ENCODE measurements at places on chromosomes 5 and 9.

DNA sequence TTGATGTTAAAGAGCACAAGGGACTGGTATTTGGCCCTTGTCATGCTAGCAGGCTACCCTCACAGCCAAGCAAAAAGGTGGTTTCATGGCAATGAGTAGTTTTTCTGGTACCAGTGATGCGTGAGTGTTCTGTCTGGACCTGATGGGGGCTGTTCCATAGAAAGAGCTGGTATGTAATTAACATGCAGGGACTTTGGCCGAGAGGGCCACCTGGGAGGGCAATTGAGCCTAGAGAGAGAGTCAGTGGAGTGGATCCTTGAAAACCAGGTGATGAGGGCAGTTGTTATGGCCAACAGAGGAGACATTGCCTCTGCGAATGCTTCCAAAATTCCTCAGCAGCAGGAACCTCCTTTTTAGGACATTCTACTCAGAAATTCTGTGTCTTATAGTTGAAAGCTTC is 383.3 kb downstream of the PSAT1 start:
- DNase-seq = no peak

- DNase-seq = no peak
Measured at GRCh38 chr9:84921175-84921574, 251.6 kb downstream of the NTRK2 start.

DNA sequence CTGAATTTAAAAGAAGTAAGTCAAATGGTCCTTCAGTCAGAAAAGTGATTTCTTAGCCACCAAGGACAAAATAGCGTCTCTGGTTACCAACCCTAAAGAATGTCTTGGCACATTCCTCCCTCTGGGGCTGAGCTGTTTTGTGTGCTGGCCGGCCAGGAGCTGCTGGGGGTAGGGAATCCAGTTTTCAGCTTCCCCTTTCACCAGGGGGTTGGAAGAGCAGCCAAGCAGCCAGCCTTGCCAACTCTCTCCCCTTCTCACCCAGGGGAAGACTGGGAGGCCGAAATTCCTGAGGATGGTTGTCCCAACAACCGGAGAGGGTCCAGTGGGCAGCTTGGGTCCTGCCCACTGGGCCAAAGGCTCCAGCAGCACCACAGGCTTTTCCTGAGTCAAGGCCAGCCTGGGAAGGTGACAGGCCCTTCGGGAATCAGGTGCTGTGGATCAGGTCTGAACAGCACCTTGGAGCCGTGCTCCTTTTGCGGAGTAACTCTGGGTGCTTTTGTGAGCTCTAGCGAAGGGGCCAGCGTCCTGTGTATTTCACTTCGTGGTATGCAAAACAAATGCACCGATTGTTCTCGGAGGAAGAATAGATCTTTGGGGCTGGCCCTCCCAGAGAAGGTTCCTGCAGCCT is 4.2 kb downstream of the WWC1 start:
- DNase-seq = no peak

DNA sequence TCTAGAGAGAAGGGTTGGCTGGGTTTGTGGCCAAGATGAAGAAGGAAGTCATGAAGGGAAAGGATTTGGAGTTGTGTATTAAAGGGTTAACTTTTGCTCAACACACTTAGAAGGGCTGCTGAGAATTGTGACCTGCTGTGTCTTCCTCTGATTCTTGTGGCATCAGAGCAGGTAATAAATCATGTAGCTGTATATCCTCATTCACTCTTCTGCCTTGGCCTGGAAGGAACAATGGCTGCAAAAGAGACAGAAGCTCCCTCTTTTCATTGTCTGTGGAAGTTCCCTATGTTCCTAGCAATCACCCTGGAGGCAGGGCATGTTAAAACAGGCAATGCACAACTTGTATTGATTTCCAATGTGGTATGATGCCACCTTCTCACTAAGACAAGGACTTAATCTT is 159.1 kb downstream of the LRRC70 start:
- DNase-seq = no peak

DNA sequence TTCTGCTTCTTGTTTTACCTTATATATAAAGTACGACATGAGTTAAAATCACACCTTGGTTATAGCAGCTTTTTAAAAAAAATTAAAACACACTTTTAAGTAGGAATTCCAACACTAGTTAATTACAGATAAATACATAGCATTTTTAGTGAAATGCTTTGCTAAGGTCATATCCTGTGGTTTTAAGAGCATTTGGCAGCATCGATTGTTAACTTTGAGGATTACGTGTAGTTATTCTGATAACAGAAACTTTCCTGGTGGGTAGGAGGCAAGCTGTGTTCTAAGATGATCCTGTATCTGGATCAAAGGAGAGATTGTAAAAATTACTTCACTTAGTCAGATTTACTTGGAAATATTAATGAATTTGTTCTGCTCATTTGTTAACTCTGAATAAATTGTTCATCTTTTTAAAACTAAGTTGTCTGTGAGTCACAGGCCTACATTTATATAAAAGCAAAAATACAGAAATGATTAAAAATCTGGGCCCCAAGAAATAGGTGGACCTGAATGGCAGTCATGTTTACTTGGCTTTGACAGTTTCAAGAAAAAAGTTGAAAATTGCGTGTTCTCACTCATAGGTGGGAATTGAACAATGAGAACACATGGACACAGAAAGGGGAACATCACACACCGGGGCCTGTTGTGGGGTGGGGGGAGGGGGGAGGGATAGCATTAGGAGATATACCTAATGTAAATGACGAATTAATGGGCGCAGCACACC is 58.3 kb downstream of the TRIO start:
- DNase-seq = no peak

- no peak for DNase-seq
Measured at GRCh38 chr5:150588596-150588890, 51.9 kb upstream of the SYNPO start.

DNA sequence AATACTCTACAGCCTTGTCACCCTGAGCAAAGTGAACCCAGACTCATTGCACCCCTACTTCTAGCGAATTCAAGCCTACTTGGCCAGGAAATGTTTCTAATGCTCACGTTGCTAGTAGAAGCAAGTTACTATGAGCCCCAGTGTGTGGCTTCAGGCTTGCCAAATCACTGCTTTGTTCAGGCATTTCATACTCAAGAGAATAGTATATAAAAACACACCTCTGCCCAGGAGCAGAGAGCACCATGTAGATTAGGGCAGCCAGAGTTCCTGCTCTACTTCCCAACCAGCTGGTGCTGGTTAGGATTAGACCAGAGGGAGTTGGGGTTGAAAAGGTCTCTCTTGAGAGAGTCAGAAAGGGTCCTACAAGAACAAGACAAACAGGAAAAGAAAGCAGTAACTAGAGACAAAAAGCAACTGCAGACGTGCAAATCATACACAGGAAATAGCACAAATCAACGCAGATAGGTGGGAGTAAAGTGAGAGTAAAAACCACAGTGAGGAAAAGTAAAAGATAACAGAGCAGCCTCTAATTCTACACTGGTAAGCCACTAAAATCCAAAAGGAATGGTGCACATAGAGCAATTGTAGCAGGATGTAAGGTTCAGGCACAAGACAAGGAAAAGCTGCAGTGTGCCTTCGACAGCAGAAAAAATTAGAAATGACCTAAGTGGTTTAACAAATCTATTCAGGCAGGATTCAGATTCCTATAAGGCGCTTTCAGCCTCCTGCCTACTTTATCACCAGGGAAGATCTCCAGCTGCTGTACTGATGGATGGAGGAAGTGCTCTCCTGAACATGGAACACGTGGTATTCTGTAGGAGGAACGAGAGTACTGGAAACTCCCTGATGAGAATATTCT is 49.6 kb upstream of the KIF2A start:
- DNase-seq = peak; percentile 6

DNA sequence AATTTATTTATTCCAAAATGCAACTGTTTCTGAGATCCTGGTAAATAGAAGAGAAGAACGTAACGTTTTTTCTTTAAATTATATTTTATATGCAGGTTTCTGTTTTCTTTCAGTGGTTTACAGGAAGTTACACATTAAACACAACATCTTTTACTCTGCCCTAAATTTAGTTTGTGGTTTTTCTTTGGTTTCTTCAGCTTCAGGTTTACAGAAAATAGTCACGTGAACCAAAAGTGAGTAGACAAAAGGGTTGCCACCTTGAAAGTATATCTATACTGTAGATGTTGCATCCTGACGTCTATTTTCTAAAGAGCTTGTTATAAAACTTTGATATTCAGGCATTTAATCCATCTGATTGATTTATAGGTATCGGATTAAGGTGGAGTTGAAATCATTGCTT is 1236.6 kb downstream of the MAT2B start:
- no peak for DNase-seq

- DNase-seq = no peak
Measured at GRCh38 chr5:53364061-53364460, 116.4 kb upstream of the FST start.

DNA sequence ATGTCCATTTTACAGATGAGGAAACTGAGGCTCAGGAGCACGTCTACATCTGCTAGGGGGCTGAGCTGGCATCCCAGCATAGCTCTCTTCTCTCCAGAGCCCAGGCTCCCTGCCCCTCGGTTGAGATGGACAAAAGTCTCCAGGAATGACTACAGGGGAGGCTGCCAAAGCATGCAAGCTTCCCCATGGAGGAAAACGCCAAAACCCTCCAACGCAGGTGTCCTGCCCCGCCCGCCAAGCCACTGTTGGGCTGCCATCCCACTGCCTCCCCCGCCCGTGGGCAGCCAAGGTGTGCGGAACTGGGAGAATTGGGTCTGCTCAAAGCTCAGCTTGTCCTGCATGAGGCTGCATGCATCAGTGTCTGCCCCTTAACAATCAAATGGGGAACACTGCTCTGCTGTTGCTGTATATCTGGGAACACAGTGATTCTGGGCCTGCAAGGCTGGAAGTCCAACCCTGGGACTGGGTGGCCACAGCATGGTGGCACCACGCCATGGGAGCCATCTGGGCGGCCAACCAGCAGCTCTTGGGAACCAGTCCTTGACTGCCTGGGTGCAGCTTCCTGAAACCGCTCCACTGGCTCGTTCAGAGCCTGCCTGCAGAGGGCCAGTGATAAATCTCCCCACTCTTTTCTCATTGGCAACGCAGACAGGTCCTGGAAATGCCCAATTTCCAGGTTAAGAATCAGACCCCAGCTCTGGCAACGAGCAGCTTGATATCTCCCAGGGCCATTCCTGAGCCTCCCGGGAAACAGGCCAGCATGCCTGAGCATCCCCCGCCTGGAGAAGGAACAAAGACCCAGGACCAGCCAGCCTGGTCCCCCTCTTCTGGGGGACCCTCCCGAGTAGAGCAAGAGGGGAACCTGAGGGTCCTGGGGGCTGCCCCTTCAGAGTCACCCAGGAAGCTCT is 3.5 kb downstream of the RALGDS start:
- no peak for DNase-seq

GRCh38 chr9:2567922-2568321 is 53.7 kb upstream of the VLDLR start:
- no peak for DNase-seq

DNA sequence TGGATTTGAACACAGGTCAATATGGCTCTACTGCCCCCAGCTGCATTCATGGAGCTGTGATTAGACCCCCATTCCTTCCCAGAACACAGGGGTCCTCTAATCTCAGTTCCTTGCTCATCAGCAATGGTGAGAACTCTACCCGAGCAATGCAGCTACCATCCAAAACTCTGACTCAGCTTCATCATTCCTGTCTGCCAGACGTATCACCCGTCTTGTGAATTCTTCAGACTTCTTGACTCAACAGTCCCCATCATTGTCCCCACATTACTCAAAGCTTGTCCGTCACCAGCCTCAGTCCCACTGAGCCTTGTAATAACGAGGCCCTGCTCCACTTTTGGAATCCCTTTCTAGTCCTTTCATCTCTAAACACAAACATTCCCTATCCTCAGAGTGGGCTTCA is 36.3 kb upstream of the STX17 start:
- DNase-seq = no peak

GRCh38 chr9:27441741-27442070 is 82.4 kb upstream of the IFNK start:
- DNase-seq = no peak

GRCh38 chr9:127629468-127630081 is 17.5 kb downstream of the STXBP1 start:
- DNase-seq = no peak

DNA sequence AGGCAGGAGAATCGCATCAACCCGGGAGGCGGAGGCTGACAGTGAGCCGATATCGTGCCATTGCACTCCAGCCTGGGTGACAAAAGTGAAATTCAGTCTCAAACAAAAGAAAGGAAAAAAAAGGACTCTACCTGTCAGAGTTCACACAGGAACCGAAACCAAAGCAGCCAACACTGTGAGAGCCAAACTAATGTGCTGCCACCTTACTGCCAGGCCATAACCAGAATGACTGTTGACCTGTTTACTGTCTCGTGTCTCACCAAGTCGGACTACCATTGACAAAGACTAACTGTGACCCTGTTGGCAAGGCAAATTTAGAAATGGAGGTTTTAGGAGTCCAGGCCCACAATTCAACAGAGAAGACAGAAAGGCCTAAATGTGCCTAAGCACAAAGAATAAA is 112.4 kb downstream of the ANXA2R start:
- no peak for DNase-seq

DNA sequence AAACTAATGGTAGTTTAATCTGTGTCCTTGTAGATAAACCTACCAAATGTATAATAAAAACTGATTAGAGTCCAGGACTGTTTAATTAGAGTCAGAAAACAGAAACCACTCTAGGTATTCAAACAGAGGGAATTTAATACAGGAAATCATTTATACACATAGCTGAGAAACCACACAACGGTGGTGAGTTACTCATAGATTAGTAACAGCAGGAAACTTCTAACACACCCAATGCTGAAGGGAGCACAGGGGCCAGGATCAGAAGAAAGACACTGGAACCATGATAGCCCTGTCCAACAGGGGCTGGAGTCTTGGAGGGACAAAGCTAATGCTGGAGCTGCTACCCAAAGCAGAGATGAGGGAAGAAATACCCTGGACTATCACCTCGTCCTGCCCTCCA is 321.0 kb downstream of the ACTL7B start:
- no peak for DNase-seq

DNA sequence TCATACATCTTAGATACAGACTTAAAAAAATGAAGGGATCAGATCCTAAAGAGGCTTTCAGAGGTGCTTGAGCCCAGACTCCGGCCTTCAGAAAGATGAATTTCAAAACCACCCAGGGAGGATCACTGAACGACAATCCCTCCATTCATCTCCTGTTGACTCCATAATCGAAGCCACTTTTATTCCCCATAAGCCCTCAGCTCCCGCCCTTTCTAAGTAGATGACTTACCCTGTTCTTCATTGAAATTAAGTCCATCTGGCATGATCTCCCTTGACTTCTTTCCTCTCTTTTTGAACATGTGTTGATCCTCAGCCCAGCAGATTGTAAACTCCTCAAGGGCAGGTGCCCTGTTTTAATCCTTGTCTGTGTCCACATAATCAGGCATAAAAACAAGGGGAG is 50.8 kb upstream of the ASTN2 start:
- no peak for DNase-seq

GRCh38 chr9:131943351-131943841 is 136.3 kb downstream of the MED27 start:
- DNase-seq = no peak

All from activated effector memory CD4-positive, alpha-beta T cell treated with Interleukin-2 at 50 U/mL for 16 hours (primary cell).